Smooth muscle cell of the brain vasculature (primary cell): ENCODE measurements at places on chromosomes 4 and X.

GRCh38 chr4:54074381-54074780, 10.0 kb upstream of the CHIC2 start:
- DNase-seq = no peak

DNA sequence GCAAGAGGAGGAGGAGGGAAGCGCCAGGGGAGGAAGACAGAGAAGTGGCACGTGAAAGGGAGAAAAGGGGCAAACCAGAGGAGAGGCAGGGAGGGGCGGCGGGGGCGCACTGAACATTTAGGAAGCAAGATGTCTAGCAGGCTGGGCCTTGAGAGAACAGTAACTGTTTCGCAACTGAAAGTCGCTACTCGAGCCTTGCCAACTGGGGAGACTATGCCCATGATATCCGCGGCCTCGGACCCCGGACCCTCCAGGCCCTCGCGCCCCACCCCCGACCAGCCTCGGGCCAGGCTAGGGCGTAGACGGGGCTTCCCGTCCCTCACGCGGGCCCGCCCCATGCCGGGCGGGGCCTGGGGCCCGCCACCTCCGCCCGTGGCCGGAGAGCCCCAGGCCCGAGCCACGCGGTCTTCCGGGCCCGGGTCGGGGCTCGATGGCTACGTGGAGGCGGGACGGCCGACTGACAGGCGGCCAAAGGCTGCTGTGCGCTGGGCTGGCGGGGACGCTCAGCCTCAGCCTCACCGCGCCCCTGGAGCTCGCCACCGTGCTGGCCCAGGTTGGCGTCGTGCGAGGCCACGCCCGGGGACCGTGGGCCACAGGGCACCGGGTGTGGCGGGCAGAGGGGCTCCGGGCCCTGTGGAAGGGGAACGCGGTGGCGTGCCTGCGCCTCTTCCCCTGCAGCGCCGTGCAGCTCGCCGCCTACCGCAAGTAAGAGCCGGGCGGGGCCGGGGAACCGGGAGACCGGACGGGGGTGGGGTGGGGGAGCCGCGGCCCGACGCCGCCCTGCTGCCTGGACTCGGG, at the start of gene SLC25A43:
TSS of gene SLC25A43 (plus strand) at position 363 of the 798 bp plus-strand sequence. CDS start at position 431, 68 bp downstream.
- no peak for DNase-seq

GRCh38 chr4:29711226-29711625, 1008.9 kb upstream of the PCDH7 start:
- no peak for DNase-seq

DNA sequence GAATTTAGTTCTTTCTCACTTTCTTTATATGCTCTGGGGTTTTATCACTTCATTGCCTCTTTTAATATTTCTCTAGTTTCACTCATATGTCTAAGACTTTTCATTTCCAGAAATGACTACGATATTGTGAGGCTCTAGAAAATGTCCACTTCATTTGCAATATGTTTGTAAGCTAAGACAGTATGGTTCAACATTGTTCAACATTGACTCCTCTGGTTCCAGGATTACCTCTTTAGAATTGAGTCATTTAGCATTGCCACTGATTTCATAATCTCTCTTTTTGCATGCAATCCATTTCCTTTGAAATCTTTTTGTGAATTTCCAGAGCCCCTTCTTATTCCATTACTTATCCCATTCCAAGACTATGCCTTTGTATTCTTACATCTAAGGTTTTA, 32.3 kb downstream of the BBS12 start:
- no peak for DNase-seq

DNA sequence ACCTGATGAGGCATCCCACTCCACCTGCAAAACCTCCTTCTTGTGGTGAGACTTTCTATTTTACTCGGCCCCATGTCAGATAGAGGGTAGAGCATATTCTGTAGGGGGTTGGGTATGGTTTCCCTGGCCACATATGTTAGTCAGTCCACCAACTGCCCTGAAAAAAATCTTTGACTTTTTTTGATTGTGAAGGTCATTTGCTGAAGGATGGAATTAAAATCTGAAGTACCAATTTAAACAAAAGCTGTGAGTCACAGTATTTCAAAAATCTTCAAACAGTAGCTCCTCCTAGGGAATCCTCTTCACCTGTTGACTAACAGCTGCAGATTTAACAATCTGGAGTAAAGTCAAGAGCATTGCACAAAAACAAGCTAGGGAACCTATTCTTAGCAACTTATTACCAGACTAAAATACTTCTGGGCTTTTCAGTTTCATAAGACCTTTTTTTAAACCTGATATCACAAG, 8.0 kb upstream of the CCDC110 start:
- no peak for DNase-seq

DNA sequence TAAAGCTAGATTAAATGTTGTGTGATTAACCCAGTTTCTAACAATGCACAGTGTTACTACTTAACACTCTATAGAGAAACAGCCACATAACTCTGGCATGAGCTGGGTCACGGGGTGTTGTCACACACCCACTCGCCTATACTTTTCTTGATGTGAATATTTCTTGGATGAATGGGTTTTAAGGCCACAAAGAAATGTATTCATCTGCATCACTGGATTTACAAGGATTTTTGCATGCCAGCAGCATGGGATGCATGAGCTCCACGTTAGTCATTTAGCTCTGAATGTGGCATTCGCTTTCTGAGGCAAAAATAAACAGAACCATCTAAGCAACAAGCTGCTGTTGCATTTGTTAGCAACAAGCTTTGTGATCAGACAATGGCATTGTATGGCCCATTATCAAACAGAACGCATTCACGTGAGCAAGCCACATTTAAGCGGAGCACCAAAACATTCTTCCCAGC, 89.7 kb downstream of the LRP2BP start:
- DNase-seq = no peak

- DNase-seq = no peak
Measured at GRCh38 chr4:139643042-139643895, 22.4 kb upstream of the MGST2 start.

DNA sequence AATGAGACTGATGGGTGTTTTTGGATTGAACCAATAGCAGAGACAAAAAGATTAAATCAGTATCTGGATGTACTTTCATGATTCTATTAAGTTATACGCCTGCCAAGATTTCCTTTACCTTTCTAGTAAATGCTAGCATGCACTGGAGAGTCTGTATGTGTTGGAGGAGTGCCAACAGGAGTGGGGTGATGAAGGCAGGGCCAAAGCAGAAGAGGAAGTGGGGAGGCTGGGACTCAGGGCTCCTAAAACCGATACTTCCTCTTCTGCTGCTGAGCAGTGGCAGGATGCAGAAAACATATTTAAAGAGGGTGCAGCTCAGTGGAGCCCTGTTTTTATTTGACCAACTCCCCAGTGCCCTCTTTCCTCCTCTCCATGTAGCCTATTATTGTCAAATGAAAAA, 5.6 kb downstream of the CYSLTR1 start:
- DNase-seq = no peak

GRCh38 chr4:188779581-188779980, 640.3 kb downstream of the TRIML1 start:
- DNase-seq = no peak

DNA sequence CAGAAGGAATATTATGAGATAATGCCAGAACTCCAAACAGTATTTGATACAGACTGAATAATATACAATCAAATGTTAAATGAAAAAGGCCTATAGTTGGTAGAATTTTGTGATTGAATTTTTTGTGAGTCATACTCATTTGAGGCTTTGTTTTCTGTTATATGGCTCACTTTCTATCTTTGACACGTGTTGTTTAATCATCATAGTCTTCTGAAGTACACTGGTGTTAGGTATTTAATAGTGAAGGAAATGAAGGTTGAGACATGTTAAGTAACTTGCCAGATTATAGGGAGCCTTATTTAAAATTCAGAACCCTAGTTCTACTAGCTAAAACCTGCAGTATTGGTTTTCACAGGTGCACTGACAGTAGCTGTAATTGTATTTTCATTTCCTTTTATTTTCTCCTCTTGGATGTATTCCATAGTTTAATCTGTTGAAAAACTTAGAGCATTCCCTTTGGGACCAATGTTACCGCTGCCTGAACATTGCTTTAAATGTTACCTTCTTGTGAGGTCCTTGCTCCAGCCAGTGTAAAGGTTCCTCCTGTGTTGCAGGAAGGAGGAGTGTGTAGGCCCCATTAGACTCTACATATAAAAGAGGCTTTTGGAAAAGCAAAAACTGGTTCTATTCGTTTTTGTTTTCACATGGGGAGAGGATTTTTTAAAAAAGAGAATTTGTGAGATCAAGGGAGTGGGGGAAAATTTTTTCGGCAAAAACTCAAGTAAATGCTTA, 224.1 kb downstream of the ARHGAP10 start:
- no peak for DNase-seq

DNA sequence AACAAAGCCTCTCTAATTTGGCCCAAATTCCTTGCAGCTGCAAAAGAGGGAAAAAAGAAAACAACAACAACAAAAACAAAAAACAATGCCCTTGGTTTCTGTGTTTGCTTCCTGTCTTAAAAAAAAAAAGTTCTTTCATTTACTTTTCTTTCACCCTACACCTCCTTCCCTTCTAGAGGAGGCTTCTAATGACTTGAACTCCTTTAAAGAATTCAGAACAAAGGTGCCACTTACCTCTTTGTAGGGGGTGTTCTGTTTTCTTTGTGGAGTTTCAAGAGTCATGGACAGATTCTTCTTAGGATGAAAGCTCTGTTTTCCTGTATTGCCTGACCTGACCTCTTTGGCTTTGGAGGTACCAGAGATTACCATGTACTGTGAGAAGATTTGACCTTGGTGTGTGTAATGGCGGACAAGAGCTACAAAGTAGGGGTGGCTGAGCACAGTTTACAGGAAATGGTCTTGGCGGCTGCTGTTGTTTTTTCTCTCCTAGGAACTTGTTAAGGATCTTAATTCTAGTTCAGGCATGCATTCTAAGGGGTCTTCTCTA, 72.4 kb upstream of the S100G start:
- no peak for DNase-seq

GRCh38 chrX:85243761-85244449, at the start of the genes SATL1 and ZNF711:
TSS of gene SATL1 (minus strand) at chrX:85243779. CDS start at chrX:85108968, 134,811 bp downstream.
TSS of gene ZNF711 (plus strand) at chrX:85243991. CDS start at chrX:85247573, 3,582 bp downstream.
- no peak for DNase-seq

DNA sequence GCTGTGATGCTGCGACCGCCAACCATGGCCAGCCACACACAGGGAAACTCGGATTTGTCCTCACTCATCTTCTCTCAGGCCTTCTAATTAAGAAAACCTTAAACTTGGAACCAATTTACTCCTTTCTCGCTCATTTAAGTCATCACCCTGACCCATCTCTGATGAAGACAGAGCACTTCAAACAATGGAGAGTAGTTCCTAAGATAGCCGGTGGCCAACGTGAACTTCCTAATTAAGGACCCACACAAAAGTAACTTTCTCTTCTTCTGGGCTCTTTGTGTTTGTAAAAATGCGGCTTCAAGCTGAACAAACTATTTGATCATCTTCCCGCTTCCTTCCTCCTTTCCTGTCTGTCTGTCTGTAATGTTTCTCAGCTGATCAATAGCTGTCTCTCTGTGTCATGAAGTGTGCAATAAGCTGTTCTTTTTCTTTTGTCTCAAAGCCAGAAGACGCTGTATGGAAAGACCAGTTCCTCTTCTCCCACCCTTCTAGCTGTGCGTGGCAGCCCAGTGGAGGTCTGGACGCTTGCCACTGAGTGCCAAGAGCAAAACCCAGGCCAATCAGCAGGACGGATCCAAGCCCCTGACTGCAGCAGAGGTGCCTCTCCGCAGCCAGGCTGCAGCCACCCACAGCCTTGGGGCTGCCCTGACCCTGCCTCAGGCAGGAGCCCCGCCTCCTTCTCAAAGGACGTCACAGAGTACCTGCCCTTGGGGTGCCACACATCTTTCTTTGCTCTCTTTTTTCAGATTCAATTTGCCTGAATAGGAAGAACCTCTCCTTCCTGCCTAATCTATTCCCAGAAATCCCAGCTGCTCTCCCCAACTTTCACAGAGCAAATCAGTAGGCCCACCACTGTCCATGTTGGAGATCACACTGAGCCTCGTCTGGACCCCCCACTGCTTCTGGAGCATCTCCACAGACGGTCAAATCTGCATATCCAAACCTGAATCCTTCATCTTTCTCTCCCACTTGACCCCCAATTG, 59.3 kb downstream of the MAML3 start:
- no peak for DNase-seq

GRCh38 chrX:34612036-34612435, 45.0 kb downstream of the TMEM47 start:
- DNase-seq = no peak

GRCh38 chrX:39336671-39337311, 535.5 kb downstream of the MID1IP1 start:
- no peak for DNase-seq

DNA sequence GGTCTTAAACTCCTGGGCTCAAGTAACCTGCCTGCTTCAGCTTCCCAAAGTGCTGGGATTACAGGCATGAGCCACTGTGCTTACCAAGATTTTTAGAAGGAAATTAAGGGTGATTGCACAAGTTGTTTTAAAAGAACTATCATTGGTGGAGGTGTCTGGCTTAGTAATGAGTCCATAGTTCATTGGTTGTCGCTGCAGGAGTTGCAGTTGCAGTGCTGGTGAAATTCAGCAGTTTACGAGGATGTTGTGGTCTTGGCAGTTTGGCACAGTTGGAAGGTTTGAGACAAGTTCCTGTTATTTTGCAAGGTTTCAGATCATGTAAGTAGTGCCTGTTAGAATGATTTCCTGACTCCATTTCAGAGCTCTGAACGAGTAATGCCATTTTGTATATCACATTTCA, 48.1 kb downstream of the RAB40AL start:
- no peak for DNase-seq

GRCh38 chr4:90118527-90119195, 8.5 kb upstream of the CCSER1 start:
- no peak for DNase-seq

- no peak for DNase-seq
Measured at GRCh38 chrX:19630776-19631707, 115.7 kb upstream of the MAP3K15 start.

GRCh38 chr4:168124008-168124641, 31.8 kb downstream of the ANXA10 start:
- DNase-seq = no peak

DNA sequence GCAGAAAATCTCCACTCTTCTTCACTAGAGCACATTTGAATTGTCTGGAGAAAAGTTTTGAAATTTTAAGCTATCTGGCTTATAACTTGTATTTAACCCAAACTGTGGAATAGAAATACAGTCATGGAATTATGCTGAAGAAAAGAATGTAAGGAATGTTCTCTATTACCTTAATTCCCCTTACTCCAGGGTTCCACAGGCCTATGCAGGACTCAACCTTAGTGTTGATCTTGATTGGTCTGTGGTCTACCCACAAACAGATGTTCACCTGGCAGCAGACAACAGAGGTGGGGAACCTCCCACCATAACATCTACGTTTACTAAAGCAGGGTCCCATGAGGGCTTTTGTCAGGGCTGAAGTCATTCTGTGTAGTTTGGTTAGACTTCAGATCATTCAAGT, 189.3 kb upstream of the GPRIN3 start:
- no peak for DNase-seq

- no peak for DNase-seq
Measured at GRCh38 chrX:7252013-7252610, 104.2 kb upstream of the PUDP start.
